Stimulated activated CD8-positive, alpha-beta memory T cell treated with anti-CD3 and anti-CD28 coated beads, Interleukin-2, amount 100 ng/mL, for 1 hour (primary cell): ENCODE measurements at places on chromosomes 12 and 14.

GRCh38 chr12:120941846-120942405 lies 36.4 kb upstream of the HNF1A start:
- DNase-seq, result no peak

- DNase-seq, result no peak
Measured at GRCh38 chr12:5521456-5522325, 89.8 kb downstream of the NTF3 start.

DNA sequence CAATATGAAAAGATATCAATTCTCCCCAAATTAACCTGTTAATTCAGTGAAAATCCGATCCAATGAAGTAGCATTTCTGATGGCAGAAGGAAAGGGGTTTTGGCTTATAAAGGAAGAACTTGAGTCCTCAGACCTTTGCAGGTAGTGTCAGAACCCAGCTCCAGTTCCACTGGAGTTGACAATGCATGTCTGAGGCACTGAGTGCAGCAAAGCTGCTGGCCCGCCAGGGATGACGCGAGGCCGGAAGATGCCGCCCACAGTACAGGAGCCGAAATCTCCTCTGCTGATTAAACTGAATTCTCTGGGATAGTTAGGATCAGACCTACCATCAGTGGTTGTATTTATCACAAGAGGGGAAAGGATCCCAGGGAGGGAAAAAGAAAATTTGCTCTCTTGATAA lies 220.7 kb downstream of the MSRB3 start:
- no peak for DNase-seq

DNA sequence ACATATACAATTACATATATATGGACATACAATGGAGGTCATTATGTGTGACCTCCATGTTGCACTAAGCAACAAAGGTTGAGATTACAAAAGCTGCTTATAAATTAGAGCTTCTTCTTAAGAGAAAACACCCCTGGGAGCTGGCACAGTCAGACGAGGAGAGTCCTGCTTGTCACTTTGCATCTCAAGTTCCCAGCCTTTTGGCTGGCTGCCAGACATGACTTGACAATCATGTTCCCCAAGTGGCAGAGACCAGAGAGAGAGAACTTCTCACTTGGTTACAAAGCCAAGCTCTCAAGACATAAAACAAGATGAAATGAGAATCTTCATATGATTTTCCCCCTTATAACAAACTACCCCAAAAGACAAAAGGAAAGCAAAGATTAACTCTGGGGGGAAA lies 8.5 kb upstream of the SYNJ2BP start:
- no peak for DNase-seq

DNA sequence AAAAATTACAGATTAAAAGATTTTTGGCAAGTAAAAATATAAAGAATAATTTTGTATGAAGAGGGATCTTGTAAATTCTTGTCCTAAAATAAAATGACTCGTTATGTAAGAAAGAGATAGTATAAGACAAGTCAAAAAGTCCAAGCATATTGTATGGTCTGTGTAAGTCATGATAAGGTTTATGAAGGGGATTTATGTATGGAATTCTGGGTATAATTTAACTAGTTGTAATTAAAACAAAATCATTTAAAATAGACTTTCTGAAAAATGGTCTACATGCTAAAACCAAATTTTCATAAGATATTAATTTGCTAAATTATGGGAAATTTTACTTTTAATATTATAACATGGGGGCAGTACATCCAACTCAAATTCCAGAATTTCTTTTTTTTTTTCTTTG lies 17.6 kb upstream of the PEX5 start:
- no peak for DNase-seq

- DNase-seq, result no peak
Measured at GRCh38 chr14:100708425-100709288, 18.0 kb upstream of the DLK1 start.

DNA sequence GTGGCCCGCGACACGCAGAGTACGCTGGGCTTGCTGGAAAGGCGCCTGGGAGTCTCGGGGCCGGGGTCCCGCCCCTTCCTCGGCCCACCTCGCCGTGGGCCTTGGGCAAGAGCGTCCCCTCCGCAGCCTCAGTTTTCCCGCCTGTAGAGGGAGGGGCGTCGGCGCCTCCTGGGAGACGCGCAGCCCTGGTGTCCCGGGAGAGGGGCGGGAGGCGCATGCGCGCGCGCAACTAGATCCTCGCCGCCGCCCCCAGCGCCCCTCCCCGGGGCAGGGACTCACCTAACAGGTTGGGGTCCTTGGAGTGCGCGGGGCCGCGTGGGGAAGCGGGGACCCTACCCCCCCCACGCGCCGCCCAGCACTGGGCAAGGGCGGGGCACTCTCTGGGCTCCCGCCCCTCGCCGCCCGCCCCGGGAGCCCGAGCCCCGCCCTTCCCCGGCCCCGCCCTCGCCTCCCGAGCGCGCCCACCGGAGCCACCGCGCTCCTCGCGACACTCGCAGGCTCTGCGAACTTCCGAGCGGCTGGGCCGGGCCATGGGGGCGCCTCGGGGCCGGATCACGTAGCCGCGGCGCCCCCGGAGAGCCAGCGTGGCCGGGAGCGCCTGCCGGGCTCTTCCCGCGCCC lies at the start of gene KIF26A:
TSS of gene KIF26A (plus strand) at position 490 of the 620 bp plus-strand sequence. CDS start 136 bp downstream, outside the sequence.
- DNase-seq, result no peak

GRCh38 chr14:59213368-59214315 lies 25.2 kb downstream of the DAAM1 start:
- DNase-seq, result no peak

- DNase-seq, result no peak
Measured at GRCh38 chr12:74689071-74689655, 151.5 kb downstream of the ATXN7L3B start.

- no peak for DNase-seq
Measured at GRCh38 chr12:92290886-92291285, 145.2 kb upstream of the BTG1 start.

DNA sequence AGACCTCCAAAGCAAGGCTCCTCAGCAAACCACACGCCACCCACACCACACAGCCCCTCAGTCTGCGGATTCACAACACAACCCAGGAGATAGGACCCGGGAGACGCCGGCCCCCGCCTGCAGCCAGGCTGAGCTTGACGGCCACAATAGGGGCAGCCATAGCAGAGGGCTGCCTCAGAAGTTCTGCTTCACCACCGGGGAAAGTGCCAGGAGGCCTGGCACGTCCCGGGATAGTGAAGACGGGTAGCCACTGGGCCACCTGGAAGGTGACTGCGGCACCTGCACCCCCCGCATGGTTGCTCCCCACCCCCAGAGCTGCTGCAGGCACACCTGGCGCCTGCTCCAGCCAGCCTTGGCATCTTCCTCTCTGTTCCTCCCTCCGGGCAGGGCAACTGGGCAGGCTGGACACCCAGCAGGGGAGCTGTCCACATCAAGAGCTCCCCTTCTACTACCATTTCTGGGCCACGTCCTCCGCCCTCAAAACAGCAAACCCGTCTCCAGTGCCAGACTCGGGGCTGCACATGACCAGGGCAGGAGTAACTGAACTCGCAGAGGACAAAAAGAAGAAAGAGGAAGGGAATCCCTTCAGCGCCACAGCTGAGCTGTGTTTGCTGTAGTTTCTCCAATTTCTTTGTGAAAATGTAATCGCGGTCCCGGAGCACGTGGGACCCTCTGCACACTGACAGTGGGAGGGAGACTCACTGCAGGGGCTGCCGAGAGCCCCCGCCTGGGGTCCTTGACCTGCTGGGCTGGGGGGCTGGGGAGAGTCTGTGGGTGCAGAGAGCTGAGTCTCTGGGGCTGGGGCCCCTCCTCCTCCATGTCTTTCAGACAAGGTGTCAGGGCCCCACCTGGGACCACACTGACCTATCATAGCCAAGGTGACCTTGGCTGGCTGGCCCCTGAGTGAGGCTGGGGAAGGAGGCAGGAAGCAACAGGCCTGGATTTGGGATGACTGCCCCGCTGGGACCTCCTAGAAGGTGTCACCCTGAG lies 74.2 kb upstream of the C14orf180 start:
- DNase-seq, result no peak

DNA sequence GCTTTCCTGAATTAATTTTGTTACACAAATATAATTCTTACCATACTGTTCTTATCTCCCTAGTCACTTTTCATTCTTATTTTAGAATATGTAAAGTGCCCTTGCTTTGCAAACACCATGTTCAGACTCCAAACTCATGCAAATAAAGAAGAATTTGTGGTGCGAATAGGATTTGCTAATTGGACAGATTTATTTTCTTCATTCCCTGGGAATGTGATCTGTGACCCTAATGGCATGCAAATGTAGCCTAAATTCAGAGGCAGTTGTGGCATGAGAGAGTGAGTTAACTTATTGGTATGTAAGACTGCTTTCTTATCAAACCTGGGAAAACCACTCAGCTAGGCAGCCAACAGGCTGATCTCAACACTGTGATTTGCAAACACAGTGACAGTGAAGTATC lies 10.0 kb downstream of the CAPZA3 start:
- DNase-seq, result no peak

DNA sequence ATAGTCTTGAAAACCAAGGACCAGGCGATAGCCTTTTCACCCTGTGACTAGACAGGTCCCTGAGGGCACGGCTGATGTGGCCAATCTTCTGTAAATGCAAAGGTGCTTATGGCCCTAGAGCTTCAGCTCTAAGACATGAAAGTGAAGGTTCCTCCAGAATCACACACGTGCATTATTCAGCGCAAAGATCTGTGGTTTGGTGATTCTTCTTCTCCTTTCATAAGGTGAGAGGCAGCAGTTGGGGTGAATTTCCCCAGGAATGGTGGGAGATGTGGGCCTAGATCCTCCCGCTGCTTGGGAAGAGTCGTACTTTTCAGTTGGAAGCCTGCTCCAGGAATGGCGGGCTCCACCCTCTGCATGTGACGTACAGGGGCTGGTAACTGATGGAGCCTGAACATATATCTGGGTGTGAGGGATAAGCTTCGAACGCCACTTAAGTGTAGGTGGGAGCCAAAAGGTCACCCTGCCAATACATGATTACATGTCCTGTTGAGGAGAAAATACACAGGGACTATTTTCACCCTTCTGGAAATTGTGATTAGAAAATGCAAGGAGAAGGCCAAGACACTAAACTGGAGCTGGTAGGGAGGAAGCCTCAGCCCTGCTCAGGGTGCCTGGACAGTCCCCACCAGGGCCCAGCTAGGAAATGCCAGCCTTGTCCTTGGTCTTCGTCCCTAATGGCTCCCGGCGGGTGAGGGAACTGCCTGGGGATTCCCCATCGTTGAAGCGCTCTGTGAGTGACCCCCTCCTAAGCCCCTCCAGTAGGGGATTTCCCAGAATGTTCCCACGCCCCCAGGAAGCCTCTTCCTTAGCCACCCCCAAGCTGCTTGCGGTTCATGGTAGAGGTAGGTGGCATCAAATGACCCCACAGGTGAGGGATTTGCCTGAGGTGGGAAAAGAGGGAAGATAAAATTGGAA lies 17.6 kb downstream of the BATF start:
- no peak for DNase-seq

DNA sequence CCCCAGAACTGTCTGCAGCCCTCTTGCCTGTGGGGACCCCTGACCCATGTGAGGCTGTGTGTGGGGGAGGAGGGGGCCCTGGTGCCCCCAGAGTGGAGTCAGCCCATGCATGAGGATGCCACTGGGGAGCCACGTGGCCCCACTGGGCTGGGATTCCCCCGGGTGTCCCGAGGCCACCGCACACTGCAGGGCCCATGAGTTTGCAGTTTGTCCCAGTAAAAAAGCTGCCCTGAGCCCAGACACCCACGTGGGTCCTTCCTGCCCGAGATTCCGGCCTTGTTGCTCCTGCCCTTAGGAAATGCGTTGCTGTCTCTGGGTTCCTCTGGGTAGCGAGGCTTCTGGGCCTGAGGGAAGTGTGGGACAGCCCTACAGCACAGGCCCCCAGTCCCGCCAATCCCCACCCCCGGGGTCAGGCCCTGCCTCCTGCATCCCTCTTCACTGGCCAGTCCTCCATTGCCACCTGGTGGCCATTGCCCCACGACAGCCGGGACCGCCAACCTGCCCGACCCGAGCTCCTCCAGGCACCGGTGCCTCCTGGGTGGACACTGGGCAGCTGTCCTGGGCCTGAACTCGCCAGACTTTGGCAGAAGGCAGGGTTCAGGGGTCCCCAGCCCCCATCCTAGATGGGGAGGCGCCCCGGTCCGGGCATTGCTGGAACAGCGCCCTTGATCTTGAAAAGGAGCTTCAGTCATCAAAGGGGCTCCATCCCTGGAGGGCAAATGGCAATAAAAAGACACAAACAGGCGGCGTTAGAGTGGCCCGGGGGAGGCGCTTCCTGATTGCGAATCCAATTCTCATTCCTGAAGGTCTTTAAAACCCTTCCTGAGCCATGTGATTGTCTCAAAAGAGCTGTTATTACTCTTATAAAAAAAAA lies 15.6 kb upstream of the C14orf180 start:
- peak; percentile 39 for DNase-seq

DNA sequence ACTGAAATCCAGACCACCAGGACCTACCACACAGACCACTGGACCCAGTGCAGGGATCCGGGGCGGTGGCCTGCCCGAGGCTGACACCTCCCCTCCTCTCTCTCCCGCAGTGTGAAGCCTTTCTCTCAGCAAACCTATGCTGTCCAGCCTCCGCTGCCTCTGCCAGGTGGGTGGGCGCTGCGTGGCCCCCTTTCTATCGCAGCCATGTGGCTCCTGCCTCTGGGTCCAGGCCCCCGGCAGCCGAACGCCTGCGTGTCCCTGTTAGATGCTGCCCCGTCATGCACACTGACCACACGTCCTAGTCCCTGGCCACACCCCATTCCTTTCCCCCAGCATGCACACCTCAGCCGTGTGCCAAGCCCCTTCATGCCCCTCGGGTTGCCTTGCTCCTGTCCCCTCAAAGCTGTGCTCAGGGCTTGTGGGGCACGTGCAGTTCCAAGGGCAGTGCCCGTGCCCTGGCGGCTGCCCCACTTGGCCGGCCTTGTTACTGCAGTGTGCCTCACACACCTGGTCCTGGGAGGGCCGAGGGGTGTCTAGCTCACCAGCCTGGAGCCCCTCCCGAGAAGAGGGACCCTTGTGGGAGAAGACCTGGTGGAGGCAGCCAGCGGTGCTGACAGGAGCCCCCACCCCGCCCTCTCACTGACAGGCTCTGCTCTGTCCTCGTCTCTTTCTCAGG lies 58.0 kb upstream of the TSPAN9 start:
- DNase-seq, result no peak

DNA sequence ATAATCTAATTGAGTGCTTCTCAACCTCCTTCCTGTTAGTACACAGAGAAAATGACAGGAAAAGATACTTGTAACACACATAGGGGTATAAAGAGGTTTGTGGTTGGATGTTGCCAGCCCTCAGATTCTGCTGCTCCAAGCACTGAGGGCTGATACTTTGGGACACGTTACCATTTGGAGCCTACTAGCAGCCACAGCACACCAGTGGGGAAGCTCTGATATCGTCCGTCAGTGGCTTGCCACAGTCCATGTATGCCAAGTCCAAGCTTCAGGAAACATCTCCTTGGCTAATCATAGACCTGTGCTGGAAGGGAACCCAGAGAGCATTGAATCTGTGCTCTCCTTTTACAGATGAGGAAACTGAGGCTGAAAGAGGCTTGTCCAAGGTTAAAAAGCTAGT lies 22.3 kb downstream of the B4GALNT3 start:
- DNase-seq, result no peak

- DNase-seq, result no peak
Measured at GRCh38 chr12:94768398-94769046, 118.2 kb upstream of the TMCC3 start.

- no peak for DNase-seq
Measured at GRCh38 chr12:32089586-32089985, 17.1 kb upstream of the BICD1 start.

- no peak for DNase-seq
Measured at GRCh38 chr14:31266437-31267331, 59.1 kb upstream of the HECTD1 start.
